NCI-H2081 treated with DMSO at 0.1 percent for 48 hours (cell line): ENCODE measurements at places on chromosomes 1 and 21.

DNA sequence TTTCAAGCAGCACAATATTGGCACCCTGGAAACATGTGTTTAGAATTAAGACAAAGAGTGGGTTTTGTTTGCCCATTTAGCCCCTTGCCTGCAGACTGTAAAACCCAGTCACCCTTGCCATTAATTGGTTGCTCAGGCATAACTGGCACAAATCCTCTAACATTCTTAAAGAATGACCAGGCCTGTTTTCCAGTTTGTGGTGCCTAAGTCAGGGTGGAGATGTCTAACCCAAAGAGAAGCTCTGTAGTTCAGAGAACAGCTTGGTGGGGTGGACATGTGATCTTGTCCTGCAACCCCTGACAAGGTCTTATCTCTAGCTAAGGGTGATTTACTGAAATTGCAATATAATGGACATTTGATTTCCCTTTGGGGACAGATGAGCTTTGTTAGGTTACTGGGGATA lies 8.8 kb upstream of the ANGPTL7 start:
- DNase-seq: no peak

DNA sequence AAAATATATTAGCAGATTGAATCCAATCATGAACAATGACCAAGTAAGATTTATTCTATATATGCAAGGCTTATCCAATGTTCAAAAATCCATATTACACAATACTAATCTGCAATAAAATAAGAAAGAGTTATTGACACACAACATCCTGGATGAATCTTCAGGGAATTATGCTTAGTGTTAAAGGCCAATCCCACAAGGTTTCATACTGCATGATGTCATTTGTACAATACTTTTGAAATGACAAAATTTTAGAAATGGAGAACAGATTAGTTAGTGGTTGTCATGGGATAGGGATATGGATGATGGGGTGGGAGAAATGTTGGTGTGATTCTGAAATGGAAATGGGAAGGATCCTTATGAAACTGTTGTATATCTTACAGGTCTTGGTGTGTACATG lies 425.7 kb downstream of the SIPA1L2 start:
- DNase-seq: no peak

- DNase-seq: no peak
Observed at GRCh38 chr1:165799387-165799786, 28.0 kb upstream of the UCK2 start.

DNA sequence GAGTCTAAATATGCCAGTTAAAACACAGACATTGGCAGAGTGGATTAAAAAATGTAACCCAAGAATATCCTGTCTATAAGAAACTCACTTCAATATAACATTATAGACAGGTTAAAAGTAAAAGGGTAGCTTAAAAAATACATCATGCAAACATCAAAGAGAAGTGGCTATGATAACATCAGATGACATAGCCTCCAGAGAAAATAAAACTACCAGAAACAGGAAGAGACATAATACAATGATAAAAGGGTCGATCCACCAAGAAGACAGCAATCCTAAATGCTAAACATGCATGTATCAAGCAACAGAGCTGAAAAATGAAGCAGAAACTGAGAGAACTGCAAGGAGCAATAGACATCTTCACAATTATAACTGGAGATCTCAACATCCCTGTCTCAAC lies 190.2 kb upstream of the NR5A2 start:
- no peak for DNase-seq

DNA sequence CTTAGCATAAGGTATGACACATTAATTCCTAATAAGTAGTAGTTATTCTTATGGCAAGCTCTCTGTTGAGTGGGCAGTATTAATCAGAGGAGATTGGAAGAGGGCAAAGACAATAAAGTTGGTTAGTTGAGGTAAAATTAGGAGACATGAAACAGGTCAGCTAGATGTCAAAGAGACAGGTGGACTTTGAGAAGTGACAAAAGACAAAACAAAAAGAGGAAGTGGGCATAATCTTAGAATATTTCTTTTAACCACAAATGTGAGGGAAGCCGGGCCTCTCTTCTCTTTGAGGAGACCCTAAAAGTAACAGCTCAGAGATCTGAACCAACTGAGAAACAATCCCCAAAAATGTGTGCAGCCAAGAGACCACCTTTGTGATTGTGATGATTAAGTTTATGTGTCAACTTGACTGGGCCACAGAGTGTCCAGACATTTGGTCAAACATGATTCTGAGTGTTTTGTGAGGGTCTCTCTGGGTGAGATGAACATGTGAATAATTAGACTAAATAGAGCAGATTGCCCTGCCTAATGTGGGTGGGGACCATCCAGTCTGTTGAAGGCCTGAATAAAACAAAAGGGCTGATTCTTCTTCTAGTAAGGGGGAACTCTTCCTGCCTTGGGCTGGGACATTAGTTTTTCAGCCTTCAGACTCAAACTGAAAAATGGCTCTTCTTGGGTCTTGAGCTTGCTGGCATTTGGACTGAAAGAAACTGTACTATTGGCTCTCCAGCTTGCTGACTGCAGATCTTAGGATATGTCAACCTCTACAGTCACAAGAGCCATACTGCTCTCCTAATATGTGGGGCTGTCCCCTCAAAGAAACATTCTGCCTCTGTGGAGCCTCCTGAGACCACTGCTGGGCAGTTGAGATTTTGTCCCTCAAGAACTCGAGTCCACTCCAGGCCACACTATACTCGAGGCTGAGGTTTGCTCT lies 40.0 kb downstream of the FCRL5 start:
- DNase-seq: no peak

DNA sequence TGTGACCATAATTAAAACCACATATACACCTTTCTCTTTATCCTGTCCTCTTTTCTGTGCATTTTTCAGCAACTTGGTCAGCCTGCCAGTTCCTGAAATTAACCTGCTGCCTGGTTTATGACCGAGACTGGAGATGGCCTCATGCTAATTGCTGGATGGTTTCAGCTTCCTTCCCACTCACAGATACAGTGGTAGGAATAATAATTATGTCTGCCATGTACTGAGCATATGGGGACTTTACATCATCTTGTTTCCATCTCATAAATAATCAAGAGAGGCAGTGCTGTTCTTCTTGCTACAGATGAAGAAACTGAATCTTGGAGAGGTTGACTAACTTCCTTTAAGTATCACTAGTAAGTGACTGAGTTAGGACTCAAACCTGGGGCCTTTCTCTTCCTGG lies 148.2 kb downstream of the NOS1AP start:
- no peak for DNase-seq

GRCh38 chr1:1426496-1427105 lies 5.5 kb upstream of the ANKRD65 start:
- no peak for DNase-seq

DNA sequence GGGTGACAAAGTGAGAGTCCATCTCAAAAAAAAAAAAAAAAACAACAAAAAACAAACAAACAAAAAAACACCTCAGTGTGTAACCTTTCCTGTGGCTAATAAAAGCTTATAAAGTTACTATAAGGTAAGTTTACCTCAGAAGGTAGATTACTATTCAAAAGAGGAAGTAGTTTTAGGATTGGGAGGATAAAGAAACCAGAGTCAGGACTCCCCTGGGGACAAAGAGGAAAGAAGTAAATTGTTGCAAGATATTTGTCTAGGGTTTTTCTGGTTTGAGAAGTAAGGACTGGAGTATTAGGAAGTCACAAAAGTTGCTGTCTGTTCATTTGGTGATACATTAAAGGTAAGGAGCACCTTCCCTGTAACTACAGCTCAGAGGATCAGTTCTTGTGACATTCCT lies 23.8 kb upstream of the CENPF start:
- no peak for DNase-seq

DNA sequence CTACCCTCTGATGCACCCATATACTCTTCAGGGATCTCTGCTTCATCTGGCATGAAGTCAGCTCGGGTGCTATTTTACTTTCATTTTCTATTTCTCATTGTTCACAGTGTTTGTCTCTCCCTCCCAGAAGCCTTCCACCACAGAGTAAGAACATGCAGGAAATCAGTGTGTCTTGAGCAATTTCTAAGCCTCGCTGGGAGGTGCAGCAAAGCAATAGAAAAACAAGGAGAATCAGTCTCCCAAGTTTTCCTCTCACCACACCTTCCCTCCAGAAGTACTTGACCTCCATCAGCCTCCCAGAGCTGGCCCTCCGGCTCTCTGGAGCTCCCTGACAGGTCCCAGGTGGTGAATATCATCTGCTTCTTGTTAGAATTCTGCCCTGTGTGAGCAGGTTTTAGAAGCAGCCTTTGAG lies 594.7 kb upstream of the CAMK1G start:
- no peak for DNase-seq

DNA sequence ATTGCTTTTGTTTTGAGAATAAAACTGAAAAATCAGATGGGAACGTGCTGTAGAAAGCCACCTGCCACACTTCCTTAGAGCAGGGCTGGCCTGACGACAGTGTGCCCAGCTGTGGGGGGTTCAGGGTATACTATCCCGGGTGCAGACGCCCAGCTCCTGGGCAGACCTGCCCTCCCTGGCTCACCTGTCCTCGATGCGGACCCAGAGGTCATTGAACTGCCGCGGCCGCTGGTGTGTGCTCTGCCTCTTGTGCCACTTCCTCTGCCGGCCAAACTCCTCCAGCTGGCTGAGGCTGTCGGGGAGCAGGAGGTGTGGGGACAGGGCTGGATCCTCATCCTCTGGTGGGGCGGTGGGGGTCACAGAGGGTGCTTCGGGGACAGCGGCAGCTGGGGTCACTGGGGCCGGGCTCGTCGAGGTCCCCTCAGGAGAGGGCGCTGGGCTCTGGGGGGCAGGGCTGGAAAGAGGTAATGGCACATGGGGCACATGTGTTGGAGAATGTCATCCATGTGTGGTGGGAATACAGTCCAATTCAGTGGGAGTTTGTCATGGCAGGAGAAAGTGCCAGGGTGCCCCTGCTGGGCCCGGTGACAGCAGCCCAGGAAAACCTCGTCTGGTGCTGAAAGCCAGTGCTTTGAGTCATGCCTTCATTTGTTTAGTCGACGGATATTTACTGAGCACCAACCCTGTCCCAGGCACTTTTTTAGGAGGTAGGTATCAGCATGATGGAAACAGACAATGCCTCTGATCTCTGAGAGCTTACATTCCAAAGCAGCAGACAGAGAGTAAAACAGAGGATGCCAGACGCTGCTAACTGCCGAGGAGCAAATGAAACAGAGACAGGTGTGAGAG lies 222.0 kb downstream of the TRABD2B start:
- no peak for DNase-seq

DNA sequence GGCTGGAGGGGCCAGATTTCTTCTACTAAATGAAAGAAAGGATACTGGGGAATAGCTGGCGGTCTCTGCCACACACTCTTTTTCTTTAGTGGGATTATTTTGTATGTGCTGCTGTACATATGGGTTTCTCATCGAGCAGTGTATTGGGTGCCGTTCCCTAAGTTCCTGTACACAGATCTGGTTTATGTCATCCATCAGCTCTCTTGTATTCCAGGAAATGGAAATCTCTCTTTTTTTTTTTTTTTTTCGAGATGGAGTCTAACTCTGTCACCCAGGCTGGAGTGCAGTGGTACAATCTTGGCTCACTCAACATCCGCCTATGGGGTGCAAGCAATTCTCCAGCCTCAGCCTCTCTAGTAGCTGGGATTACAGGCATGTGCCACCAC lies 27.0 kb upstream of the NID1 start:
- DNase-seq: no peak

GRCh38 chr1:211133393-211133835 lies 534 bp downstream of the KCNH1 start:
- DNase-seq: no peak

DNA sequence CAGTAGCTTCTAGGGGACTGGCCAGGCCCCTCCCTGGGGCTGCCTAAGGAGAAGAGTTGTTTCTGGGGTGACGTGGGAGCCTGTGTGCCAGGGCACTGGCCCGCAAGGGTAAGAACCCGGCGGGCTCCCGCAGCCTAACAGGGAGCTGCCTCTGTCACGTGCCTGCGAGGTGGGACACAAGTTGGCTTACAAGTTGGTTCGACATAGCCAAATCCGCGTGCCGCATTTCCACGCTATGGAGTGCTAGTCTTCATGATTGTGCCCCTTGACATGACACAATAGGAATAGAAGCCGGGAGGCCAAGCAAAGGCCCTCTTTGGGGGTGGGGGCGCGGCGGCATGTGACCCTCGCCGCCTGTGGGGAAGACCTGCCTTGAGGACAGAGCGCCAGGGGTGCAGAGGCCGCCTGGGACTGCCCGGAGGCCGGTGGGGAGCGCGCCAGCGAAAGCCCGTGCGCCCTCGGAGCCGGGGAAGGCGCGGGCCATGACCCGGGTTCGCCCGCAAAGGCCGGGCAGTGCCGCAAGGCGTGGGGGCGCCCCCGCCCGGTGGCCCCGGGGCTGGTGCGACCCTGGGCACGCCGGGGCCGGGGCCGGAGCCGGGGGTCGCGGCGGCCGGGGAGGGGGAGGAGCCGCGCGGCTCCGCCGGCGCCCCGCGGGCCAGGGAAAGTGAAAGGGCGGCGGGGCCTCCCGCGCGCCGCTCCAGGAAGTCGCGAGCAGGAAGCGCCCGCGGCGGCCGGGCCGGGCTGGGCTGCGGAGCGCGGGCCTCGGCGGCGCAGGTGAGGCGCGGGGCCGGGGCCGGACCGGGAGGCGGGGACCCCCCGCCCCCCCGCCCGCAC lies at the start of gene SLC37A1:
TSS of gene SLC37A1 (plus strand) at position 702 of the 834 bp plus-strand sequence. CDS start 4,603 bp downstream, outside the sequence.
- DNase-seq: no peak

DNA sequence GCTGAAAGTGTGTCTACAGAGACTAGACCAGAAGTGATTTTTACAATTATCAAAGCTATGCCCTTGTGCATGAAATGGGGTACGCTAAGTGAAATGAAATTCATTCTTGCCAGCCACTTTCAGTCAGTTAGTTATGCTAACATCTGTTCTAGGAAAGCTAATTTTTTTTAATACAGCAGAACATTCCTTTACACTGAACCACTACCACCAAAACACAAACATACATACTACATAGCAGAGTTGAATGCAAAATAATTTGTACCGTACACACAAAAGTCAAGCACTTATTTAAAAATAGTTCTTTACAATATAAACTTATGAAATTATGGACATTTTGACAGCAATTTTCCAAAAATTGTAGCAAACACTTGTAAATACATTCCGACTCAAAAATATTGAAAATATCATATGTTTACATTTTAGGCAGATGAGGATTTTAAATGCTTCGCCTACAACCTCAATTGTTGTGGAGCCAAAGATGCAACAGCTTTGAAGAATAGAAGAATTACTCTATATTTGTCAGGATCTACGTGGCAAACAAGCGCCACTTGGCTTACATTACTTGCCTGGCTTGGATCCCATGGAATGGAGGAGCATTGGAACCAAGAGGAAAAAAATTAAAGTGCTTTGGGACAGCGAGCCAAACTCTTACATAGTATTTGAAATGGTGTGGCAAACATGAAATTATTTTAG lies 30.6 kb downstream of the WLS start:
- no peak for DNase-seq
